ENCODE measurements at places on chromosomes 7 and 10. TPM values are rescaled to one million over a fixed set of nuclear protein-coding genes. Genes with fewer than 3 reads are reported as not detected.

Gene ITIH5
- not detected for polyA plus RNA-seq

Gene ZNF736
- 2.2 TPM for polyA plus RNA-seq

Gene C1QL3
- polyA plus RNA-seq, result 0.36 TPM

Gene KIF20B
- 21.1 TPM for polyA plus RNA-seq

Gene BEND7
- polyA plus RNA-seq, result not detected

Gene NYAP1
- polyA plus RNA-seq, result not detected

Gene GNGT1
- not detected for polyA plus RNA-seq

Gene MMP21
- not detected for polyA plus RNA-seq

Gene ADRA2A
- not detected for polyA plus RNA-seq

Gene CNNM1
- polyA plus RNA-seq, result 0.13 TPM

- no peak for DNase-seq
Observed at GRCh38 chr7:93119191-93119905, 1.6 kb upstream of the SAMD9 start.

GRCh38 chr10:99303899-99304861 is 25.0 kb upstream of the CNNM1 start:
- DNase-seq, result no peak

DNA sequence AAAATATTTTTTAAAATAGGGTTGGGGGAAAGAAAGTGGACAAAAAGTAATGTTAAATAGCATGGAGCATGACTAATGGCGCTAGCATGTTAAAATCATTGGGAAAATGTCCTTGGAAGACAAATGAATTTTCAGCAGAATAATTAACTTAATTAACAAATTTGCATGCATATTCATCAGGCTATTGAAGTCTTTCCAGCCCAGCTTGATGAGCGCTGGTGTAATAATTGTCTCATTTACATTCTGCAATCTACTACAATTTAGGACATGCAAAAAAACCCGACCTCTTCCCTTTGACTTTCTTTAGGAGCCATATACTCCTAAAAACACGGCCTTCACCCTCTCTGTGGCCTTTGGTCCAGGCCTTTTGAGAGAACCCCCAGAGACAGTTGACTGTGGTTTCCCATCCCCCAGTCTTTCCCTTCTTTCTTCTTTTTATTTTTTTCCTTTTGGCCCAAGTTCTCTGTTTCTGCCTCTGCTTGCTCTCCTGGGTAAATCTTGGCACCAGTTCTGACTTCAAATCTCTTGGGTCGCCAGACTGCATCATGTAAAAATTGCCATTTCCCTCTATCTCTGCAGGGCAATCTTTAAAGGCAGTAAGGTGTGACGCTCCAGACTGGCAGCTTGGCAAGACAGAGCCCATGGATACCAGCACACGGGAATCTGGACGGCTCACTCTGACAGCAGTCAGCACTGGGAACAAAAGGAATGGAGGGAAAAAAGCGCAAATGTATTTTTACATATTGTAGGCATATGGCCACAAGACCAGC is 105.5 kb downstream of the NEUROD6 start:
- DNase-seq, result no peak

DNA sequence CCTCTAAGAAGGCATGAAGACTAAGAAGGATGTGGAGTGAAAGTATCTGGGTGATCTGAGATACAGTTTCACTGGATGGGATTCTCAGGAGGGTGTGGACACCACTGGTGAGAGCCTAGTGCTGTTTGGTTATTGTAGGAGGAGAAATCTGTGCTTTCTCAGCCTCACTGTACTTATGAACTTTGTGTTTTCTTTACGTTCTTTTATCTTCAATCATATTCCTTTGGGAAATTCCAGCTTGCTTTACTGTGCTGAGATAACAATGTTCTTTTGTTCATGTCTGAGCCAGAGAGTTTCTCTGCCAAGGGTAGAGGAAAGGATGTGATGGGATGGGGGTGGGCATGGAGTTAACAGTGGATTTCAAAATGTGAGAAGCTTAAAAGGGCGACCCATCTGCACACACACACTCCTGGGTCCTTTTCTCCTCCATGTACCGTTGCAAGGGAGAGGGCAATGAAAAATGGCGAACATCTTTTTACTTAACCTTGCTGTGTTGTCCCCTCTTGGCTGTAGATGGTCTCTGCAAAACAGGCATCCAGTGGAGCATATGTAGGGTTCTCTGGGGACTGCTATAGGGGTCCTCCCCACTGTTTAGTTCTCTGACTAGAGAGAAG is 25.0 kb upstream of the TAX1BP1 start:
- DNase-seq, result no peak

- DNase-seq, result no peak
Observed at GRCh38 chr10:130230036-130230435, 93.8 kb downstream of the GLRX3 start.

GRCh38 chr7:77664715-77665114 is 31.5 kb upstream of the RSBN1L start:
- no peak for DNase-seq

DNA sequence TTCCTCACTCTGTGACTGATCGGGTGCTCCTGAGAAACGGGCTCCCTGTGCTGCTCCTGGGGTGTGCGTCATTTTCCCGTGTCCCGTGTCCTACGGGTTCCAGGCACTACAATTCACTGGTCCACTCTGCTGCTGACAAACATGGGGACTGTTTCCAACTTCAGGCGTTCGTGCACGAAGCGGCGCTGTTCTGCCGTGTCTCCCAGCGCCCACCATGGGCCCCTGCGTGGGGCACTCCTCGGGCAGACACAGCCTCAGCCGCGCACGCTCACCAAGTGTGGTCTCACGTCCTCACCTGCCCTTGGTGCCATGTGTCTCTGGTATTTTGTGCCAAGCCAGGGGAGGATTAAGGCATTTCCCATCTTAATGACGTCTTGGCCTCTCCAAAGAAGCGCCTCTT is 19.0 kb downstream of the GPR146 start:
- DNase-seq, result no peak

DNA sequence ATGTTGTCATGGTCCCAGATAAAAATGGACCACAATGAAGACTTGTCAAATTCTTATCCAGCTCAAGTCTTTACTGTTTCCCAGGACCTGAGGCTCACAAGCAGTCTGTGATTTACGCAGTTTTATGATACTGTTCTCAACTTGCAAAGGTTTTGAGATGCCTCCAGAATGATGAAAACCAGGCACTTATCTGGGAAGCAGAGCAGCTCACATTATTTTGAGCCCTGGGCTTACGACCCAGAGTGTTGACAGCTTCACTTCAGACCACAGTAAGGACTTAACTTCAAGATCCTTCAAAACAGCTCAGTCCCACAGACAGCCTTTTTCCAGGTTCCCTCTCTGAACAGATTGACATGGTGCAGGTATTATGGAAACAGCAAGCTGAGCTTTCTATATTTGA is 236.1 kb downstream of the RNLS start:
- no peak for DNase-seq

DNA sequence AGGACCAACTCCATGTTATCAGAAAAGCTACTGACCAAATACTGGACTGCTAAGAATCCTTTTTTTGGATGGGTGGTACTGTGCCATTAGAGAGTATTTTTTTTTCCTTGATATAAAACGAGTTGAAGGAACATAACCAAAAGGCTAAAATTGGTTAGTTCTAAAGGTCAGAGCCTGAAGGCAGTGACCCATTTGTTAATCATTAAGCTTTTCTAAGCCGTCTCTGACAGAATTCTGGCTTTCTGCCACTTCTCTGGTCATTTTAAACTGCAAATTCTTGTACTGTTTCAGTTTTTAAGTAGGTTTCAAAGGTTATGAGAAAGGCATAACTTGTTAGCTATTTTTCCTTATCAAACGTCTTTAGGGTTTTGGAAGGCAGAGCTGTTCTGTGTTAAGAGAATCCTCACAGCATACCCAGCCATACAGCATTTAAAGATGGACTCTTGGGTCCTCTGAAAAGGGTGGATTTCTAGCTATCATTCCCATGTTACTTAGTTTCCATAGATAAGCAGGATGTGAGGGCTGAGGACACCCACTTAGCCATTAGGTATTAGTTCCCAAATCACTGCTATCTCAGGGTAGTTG is 196.8 kb downstream of the RNLS start:
- DNase-seq, result no peak

GRCh38 chr10:25907261-25907660 is 26.8 kb upstream of the MYO3A start:
- no peak for DNase-seq

GRCh38 chr7:91567081-91568012 is 303.1 kb downstream of the FZD1 start:
- DNase-seq, result no peak

DNA sequence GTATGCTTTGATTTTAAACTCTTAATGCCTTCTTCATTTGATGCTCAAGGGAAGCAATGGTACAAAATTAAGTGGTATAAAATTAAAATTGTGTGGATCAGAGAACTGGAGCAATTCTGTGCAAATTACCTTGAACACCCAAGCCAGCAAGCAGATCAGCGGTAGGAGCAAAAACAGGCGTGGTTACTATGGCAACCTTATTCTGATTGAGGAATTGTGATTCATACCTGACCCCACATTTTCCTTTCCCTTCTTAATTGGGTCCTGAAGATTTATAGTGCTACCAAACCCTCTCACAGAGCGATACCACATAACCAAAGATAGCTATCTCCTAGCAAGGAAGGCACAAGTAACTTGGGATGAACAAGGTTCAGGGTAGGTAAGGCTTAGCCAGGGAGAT is 72.5 kb upstream of the FZD1 start:
- DNase-seq, result no peak

- DNase-seq, result no peak
Observed at GRCh38 chr7:148849393-148850098, 34.5 kb downstream of the EZH2 start.
